Tracheal epithelial cell (primary cell): ENCODE measurements at places on chromosomes 1 and 21. TPM values are rescaled to one million over a fixed set of nuclear protein-coding genes. Genes with fewer than 3 reads are reported as not detected.

The S100A2 gene
- 975 and 1,509 TPM in 2 replicates for total RNA-seq

The SYPL2 gene
- not detected in 2 replicates for total RNA-seq

The HORMAD1 gene
- total RNA-seq = 1.1 and 1.2 TPM in 2 replicates

The MFN2 gene
- 72.1 and 94.8 TPM in 2 replicates for total RNA-seq

The PPM1J gene
- total RNA-seq = 5.1 and 7.2 TPM in 2 replicates

The IVL gene
- 0.43 and 6.5 TPM in 2 replicates for total RNA-seq

The YOD1 gene
- 11.1 and 13.9 TPM in 2 replicates for total RNA-seq

The FNDC5 gene
- total RNA-seq = 0.21 TPM in 1 of 2 replicates, not detected in the other

The RHEX gene
- total RNA-seq = 2.2 TPM in 1 of 2 replicates, not detected in the other

The S100A7A gene
- total RNA-seq = under 0.01 TPM in 1 of 2 replicates, not detected in the other

The GSTM3 gene
- total RNA-seq = 8.5 and 24.1 TPM in 2 replicates

The SPRR3 gene
- total RNA-seq = 8.9 and 51.4 TPM in 2 replicates

The ZBTB8A gene
- 6.7 and 10.4 TPM in 2 replicates for total RNA-seq

The CYP4A11 gene
- not detected in 2 replicates for total RNA-seq

The OR2T11 gene
- not detected in 2 replicates for total RNA-seq

The OR2L2 gene
- under 0.01 TPM in 1 of 2 replicates, not detected in the other for total RNA-seq

The S100A7 gene
- total RNA-seq = 1.4 TPM in 1 of 2 replicates, not detected in the other

The DAB1 gene
- not detected in 2 replicates for total RNA-seq

The CNR2 gene
- not detected in 2 replicates for total RNA-seq

The SLC44A5 gene
- total RNA-seq = 0.43 and 0.48 TPM in 2 replicates

The C8B gene
- not detected in 2 replicates for total RNA-seq

The FMOD gene
- under 0.01 TPM in 1 of 2 replicates, not detected in the other for total RNA-seq

The LPGAT1 gene
- 42.4 and 55.2 TPM in 2 replicates for total RNA-seq
